Esophagus squamous epithelium (tissue), 5 donors: ENCODE measurements at places on chromosomes 11 and 22.

GRCh38 chr11:12130180-12130980 lies 20.0 kb downstream of the MICAL2 start:
- DNase-seq, result no peak

GRCh38 chr11:72015511-72016061 lies 16.9 kb downstream of the IL18BP start:
- DNase-seq, result no peak

DNA sequence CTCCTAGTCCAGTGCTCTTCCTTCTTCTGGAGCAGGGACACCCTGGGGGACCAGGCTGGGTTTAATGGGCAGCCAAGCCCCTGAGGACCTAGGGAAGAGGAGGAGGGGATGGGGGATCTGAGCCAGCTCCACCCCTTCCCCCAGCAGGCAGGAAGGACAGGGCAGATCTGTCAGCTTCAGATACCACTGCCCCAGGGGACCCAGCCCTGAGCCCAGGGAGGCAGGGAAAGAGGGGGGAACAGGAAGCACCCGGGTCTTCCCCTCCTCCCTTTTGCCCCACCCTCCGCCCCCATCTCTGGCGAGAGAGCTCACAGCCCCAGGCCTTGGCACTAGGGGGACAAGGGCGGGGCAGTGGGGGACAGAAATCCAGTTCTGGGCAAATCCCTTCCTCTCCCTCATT lies 11.7 kb upstream of the SOX10 start:
- no peak for DNase-seq

DNA sequence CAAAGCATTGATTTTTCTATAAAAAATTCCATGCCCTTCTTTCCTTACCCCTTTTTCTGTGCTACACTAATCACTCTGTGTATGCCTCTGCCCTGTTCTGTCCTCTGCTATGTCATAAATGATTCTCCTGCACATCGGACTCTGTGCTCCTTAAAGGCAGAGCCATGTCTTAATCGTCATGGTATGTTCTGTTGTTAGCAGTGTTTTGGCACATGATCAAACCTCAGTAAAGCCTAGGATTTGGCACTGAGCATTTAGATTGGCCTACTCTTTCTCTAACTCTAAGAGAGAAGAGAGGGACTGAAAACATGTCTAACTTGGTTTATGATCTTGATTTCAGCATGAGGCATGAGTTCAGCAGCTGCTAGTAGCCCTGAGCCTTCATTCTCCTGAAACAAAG lies 266.9 kb downstream of the AASDHPPT start:
- DNase-seq, result no peak

GRCh38 chr22:37284805-37285355 lies 2.6 kb downstream of the CYTH4 start:
- DNase-seq, result no peak

- no peak for DNase-seq
Observed at GRCh38 chr22:37777122-37777687, 30.5 kb upstream of the GCAT start.

DNA sequence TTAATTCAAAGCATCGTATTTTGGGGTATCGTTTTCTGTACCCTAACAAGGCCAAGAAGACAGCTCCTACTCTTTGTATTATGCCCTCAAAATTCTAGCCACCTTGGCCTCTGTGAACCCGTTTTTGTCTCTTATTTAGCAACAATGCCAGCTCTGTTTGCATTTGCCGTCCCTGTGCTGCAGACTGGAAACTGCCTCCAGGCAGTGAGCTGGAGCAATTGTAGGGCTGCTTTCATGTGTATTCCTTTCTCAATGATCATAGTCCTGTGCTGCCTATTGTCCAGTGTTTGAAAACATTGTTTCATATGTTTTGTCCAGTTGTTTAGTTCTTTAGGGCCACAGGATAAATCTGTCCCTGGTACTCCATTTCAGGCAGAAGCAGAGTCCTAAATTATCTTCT lies 19.9 kb upstream of the BACE1-AS start:
- DNase-seq, result no peak

DNA sequence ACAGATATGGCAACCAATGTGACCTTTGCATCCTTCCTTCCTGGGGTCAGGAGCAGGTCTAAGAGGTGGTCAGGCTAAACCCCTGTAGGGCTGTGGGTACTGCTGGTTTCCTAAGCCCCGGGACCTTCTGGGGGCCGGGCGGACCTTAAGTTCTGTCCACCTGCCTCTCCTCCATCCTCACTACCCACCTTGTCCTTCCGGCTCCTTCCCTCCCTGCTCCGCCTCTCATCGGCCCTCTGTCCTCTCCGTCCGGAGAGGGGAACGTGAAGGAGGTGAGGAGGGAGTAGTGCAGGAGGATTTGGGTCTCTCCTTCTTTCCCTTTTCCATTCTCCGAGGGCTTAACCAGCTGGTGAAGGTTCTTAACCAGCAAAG lies 28.3 kb upstream of the PARVB start:
- DNase-seq, result no peak

- no peak for DNase-seq
Observed at GRCh38 chr11:7667460-7667859, 5.8 kb downstream of the CYB5R2 start.

DNA sequence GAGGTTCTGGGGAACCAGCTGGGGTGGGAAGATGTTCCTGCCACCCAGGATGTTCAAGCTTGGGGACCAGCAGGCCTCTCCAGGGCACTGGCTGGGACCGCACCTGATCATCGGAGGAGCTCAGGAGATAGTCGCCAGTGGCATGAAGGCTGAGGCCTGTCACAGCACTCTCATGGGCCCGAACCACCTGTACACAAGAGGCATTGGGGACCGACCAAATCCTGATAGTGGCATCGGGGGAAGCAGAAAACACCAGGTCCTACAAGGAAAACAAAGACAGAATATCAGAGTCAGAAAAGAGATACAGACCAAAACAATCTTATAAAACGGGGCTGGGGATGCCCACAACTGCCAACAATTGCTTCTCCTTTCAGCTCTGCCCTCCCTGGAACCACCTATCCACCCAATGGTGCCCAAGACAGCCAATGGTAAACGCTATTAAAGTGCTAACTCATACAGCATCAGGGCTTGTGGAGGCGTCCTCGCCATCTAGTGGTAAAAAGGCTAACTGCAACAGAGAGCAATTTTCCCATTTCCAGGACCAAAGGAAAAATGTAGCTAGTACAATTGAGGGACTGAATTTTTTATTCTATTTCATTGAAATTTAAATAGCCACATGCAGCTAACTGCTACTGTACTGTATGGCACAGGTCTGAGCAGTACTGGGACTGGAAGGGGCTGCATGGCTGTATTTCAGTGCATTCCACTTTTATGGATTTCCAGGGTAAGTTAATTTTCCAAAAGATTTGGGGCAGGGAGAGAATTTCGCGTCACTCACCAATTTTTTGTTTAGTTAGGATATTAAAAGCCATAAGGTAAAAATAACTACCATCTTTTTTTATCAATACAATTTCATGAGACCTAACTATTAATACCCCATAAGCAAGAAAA lies 7.1 kb downstream of the PRPF19 start:
- DNase-seq, result no peak

DNA sequence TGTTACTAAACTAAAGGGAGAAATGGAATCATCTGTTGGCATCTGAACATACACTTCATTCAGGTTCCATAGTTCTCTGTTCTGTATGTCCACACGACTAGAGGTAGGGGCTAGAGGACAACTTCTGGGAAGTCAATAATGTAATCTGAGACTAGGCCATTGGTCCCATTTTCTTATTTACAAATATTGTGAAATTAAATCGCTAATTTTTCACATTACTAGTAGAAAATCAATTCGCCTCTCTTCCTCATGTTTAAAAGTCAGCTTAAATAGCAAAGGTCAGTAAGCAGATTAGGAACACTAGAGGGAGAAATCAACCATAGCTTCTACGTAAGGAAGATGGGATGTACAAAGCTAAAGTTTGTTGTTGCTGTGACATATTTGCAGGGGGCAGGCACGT lies 59.7 kb downstream of the CADM1 start:
- DNase-seq, result no peak

DNA sequence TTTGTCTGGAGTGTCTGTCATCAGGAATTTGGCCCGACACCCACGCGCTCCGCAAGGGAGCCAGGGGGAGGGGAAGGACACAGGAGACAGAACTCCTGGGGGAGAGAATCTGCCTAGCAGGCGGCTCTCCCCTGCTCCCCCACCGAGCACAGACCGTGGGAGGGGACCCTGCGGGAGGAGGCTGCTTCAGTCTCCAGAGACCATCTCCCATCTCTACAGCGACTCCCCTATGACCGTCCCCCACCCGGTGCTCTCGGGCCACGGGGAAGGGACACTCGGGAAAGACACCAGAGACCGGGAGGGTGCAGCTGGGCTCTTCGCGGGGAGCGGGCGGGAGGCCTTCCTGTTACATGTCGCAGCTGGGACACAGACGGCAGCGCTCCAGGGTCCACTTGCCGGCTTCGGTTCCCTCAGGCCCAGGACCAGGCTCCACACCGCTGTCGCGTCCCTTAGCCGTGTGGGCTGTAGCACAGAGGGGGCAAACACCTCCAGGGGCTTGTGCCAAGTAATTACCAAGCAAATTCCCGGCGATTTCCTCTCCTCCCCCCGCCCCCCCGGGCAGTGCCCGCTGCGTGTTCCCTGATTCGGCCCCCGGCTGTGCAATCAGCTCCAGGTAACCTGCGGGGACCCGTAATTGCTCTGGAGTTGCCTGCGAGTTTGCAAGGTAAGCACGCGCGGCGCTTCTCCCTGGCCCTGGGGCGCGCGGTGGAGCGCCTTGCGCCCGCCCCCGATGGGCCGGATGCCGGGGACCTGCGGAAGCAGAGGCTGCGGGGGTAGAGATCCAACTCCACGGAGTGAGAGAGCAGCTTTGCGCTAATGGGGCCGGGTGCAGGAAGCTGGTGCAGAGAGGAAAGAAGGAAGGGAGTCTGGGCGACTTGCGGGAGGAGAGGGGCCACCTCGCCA lies 155.1 kb upstream of the CADM1 start:
- DNase-seq, result no peak

GRCh38 chr11:8092587-8093424 lies 11.8 kb downstream of the TUB start:
- DNase-seq, result no peak

- DNase-seq, result no peak
Observed at GRCh38 chr11:34271727-34272126, 86.1 kb downstream of the ABTB2 start.

- no peak for DNase-seq
Observed at GRCh38 chr22:29481265-29482000, 1.4 kb downstream of the NEFH start.

GRCh38 chr22:37497062-37497599 lies 10.9 kb upstream of the MFNG start:
- DNase-seq, result no peak

GRCh38 chr11:114367244-114367957 lies 32.9 kb downstream of the C11orf71 start:
- DNase-seq, result no peak

- DNase-seq, result no peak
Observed at GRCh38 chr11:130940706-130941105, 24.4 kb upstream of the SNX19 start.

- DNase-seq, result no peak
Observed at GRCh38 chr11:77789061-77789730, 31.3 kb downstream of the RSF1 start.

- no peak for DNase-seq
Observed at GRCh38 chr22:16845881-16846280, 20.7 kb upstream of the XKR3 start.

GRCh38 chr22:34687116-34687515 lies 378.8 kb upstream of the ISX start:
- DNase-seq, result no peak

DNA sequence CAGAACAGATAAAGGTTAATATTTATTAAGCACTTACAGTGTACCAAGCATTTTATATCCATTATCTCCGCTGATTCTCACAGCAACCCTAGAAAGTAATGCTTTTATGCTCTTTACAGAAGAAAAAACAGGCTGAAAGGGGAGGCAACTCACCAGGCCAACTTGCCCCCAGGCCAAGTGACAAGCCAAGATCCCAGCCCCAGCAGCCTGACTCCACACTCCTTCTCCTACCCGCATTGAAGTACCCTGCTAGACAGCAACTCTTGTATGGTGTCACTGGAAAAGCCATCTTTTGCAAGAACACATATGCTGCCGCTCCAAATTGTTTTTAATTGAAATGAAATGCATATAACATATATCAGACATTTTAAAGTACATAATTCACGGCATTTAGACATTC lies 25.6 kb downstream of the SMCO4 start:
- no peak for DNase-seq

DNA sequence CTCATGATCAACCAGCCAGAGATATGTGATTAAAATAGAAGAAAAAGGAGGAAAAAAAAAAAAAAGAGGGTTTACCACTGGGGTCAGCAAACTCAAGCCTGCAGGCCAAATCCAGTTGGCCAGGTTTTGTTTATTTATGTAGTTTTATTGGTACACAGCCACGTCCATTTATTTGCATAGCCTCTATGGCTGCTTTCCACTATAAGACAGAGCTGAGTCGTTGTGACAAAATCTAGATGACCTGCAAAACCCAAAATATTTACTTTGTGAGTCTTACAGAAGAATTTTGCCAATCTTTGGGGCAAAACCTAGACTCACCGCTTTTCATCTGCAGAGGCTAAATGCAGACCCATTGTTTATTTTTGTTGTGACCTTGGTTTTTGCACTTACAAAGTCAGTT lies 87.1 kb downstream of the TENM4 start:
- DNase-seq, result no peak

- DNase-seq, result no peak
Observed at GRCh38 chr22:49997932-49998717, 14.4 kb downstream of the IL17REL start.

DNA sequence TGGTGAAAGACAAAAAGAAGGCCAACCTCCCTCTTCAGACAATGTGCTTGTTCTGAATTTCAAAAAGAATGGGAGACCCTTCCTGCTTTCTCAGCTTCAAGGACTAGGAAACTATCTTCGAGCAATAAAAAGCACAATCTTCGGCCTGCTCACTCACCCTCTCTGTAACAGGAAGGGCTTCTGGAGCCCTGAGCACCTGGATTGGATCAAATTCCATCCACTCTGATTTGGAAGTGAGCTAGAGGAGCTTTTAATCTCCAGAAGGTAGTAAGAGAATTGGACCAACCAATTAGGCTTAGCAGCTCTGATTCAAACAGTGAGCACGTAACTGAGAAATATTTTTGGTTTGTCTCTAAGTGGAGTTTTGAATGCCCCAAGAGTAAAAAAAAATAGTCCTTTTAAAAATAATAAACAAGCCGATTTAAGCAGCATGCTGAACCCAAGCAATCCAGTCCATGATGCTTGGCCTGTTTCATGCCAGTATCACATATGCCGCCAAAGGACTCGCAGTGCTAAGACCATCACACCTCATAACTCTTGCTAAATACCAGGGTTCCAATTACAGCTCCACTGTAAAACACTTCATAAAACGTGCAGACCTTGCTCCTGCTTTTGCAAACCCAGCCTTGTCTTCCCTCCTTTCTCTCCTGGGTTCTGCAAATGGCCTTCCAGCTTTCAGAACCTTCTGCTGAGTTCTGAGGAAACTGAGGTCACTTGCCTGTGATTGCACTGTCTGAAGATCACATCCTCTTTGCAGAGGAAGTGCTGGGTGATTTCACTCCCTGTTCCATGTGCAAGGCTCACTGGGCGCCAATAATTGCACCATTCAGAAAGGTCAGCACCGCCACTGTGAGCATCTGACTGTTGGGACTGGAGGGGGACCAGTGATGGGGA lies 74.4 kb downstream of the SLC1A2 start:
- DNase-seq, result no peak
